Fibroblast of upper back skin (primary cell): ENCODE measurements at places on chromosomes 2 and 18.

DNA sequence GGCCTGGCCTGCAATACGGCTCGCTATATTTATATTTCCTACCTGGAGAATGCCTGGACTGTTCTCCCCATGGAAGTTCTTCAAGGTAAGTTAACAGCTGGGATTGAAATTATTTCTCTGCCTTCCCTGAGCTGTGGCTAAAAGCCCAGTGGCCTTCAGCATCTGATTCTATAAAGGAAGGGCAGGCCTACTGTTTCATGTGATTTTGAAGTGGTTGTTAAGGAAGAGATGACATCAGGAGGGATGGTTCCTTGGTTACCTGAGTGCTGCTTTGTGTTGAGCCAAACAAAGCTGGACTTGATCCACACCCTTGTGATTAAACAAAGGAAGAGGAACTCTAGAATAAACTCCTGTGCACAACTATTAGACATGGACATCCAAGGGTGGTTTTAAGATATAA is 61.6 kb downstream of the MFSD6 start:
- peak; percentile 46 for DNase-seq

GRCh38 chr2:41775366-41776025 is 272.3 kb upstream of the PKDCC start:
- DNase-seq, result no peak

DNA sequence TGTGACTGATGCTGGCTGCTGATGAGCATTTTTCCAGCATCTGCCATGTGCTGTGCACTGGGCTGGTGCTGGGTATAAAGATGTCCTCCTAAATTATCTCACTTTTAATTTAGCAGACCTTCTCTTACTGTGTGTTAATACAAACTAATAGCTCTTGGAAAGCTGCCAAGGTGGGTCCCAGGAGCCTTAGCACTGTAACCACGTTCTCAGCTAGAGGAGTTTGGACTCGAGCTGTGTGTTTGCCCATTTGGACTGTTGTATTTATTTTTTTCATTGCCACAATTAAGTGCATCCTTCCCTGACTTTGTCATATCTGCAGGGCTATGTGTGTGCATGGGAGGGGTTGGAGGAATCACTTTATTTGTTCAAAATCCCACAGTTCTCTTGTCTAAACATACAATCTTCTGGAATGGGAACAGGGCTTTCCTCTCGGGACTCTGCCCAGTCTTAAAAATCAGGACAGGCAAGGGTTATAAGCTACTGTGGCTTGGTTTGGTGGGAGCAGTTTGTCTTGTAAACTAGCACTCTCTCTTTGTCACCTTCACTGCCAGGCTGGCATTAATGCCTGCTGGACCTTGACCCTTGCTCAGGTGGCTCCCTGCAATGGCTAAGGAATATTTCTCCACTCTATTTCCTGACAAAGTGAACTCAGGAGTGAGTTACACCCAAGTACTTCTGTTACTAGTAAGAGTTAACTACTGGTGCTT is 129.7 kb upstream of the MGAT5 start:
- DNase-seq, result no peak

DNA sequence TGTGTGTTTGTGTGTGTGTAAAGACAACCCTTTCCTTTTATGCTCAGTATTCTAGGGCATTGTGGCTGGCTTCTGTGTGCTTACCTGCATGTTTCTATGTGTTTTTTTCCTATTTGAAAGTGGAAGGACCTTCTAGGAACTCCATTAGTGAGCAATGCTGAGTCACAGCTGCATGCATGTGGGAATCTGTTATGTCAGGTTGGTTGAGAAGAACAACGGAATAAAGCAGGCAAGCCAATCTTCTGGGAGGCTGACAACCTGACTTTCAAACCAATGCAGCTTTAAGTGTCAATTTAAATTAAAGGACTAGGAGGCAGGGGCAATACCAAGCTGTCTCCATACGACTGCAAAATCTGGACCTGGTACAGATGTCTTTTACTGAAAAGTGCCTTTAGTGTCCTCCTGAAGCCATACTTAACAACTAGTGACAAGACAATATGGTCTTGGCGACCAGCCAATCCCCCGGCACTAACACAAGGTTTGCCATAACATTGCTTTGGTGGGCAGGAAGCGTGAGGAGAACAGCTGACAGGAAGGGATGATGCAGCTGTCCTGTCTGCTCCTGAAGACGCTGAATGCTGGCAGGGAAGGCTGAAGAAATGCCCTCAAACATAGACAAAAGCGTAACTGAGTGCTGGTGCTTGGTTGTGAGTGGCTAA is 514.7 kb upstream of the CDH7 start:
- DNase-seq, result peak; percentile 16

GRCh38 chr18:22318745-22319407 is 98.8 kb downstream of the CTAGE1 start:
- DNase-seq, result peak; percentile 52

GRCh38 chr2:216151313-216152025 is 42.3 kb downstream of the XRCC5 start:
- no peak for DNase-seq

DNA sequence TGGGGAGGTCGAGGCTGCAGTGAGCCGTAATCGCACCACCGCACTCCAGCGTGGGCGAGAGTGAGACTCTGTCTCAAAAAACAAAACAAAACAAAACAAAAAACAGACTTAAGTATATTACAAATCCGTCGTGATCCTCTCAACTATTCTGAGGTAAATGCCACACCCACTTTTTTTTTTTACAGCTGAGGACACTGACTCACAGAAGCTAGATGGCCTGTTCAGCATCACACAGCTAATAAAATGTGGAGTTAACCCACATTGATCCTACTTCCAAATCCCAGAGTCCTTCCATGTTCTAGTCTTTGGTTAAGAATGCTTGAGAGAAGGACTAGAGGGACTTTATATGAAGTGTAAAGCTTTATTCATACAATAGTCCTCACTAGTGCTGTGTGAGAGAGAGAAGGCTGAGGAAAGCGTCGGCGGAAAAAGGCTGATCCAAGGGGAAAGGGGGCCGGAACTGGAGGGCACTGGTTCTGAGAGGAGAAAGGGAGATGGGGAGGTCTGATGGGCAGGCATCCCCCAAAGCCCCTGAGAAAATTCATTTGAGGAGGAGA is 627 bp downstream of the RNF25 start:
- DNase-seq, result no peak
